Forelimb muscle (tissue), 1 donor: ENCODE measurements at places on chromosomes 12 and 14. TPM values are rescaled to one million over a fixed set of nuclear protein-coding genes. Genes with fewer than 3 reads are reported as not detected.

- no peak for DNase-seq
These were observed 176.0 kb downstream of the CHST11 start for GRCh38 chr12:104632724-104633201.

DNA sequence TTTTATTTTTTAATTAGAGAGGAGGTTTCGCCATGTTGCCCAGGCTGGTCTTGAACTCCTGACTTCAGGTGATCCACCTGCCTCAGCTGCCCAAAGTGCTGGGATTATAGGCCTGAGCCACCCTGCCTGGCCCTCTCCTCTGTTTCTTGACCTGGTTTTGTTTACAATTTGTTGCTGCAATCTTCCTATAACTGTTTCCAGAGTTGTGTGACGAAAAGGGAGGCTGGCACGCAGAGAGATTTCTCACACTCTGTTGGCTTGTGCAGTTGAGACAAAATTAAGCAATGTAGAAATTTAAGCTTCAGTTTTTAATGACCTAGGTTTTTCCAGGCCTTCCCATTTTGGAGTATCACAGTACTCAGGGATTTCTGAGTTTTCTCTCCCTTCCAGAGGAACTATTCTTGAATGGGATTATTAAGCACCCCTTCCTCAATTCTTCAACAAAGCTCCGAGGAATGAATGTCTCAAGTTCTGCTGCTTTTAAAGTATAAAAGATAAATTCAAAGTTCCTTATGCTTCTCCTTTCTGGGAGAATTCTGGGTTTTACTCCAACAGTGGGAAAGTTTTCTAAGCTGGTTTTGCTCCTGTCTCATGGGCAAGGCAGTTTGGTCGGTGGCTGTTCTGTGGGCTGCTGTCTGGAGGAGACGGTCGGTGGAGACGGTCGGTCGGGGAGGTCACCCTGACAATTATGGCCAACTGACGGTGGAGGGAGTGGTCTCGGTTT, 20.4 kb upstream of the FOS start:
- no peak for DNase-seq

DNA sequence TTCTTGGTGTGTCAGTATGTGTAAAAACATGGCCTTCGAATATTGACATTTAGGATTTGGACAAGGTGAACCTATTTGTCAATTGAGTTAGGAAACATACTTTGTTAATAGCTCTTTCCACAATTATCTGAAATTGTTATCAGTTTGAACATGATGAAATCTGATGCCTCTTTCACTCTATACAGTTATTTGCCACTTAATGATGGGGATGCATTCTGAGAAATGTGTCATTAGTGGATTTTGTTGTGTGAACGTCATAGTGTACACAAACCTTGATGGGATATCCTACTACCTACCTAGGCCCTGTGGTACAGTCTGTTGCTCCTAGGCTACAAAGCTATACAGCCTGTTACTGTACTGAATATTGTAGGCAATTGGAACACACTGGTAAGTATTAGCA, 4.8 kb downstream of the TULP3 start:
- DNase-seq, result no peak

DNA sequence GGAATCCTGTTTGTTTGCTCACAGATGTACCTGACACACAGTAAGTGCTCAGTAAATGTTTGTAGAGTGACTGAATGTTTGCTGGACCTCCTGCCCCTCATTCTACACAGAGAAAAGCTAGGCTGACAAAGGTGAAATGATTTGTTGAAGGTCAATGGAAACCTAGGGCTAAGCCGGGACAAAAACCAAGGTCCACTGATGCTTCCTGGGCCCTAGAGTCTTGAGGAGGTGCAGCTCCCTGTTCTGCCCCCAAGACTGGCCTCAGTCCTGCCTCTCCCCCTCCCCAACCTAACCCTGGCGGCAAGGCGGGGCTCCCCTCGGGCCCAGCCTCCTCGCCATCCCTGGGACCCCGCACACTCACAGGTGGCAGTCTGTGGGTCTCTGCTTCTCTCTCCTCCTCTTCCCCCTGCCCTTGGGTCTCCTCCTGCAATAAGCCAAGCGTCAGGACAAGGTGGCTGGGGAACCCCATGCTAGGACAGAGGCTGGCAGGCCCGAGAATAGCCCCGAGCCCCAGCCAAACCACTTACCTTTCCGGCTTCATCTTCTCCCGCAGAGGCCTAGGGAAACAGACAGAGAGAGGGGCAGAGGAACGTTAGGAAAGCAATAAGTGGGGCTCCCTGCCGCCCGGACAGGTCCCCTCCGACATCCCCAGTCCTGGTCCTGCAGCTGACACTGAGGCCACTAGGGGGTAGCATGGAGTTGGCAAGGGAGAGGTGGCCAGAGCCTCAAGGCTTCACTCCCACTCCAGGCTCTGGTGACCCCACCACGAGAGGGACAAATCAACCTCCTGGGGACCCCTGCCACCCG, 9.3 kb downstream of the PGF start:
- no peak for DNase-seq

- no peak for DNase-seq
These were observed 14.4 kb upstream of the GUCY2C start for GRCh38 chr12:14710632-14711320.

TBX5 gene
- 3.6 TPM for polyA plus RNA-seq

GYS2 gene
- polyA plus RNA-seq, result 0.24 TPM

LRCOL1 gene
- polyA plus RNA-seq, result 0.15 TPM

CLEC2D gene
- 11.7 TPM for polyA plus RNA-seq

HOXC9 gene
- 0.52 TPM for polyA plus RNA-seq
